HS-27A (cell line): ENCODE measurements at places on chromosomes 2 and 18.

DNA sequence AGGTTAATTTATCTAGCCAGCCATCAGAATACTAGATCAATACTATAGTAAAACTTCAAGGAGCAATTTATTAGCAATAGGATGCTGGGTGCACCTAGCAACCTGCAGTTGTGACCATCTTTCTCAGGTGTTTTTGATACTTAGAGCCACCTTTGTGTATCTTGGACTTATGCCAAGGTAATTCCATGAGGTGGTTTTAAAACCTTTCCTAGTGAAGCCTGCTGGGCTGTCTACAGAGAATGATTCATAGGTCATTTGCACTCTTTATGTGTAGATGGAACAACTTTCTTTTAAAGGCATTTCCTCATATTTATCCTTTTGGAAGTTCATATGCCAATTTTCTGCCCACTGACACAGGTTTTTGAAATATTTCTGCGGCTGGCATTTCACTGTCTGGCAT lies 1030.1 kb upstream of the POU3F3 start:
- DNase-seq: no peak

DNA sequence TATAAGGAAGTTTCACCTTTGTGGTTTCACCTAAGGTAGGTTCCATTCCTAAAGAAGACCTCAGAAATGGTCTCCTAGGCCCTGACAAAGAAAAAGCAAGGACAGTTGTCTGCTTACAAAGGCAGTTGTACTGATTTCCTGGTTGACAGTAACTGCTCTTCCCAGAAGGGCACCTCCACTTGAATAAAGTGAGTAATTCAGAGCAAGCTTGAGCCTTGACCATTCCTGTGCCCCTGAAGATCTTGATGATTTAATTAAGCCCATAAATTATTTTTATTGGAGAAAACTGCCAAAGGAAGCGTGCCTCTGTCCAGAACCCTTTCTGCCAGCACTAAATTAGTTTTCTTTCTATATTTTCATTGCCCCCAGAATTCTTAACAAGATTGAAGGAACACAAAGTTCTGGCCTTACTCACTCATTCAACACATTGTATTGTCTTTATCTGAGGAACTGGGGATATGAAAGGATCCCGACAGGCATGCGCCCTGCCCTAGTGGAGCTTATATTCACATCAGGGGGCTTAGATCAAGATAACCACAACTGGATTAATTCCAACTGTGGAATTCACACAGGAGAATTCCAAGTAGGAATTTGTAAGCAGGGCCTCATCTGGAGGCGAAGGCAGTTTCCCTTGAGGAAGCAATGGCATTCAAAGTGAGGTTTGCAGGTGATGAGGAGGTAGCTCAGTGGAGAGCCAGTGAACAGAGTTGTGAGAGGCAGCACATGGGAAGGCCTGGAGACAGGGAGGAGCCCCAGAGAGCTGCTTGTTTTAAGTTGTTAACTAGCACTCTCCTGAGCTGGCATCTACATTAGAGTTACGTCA lies 21.2 kb downstream of the PTRHD1 start:
- no peak for DNase-seq

GRCh38 chr2:101307503-101307902 lies 998 bp downstream of the RNF149 start:
- no peak for DNase-seq

DNA sequence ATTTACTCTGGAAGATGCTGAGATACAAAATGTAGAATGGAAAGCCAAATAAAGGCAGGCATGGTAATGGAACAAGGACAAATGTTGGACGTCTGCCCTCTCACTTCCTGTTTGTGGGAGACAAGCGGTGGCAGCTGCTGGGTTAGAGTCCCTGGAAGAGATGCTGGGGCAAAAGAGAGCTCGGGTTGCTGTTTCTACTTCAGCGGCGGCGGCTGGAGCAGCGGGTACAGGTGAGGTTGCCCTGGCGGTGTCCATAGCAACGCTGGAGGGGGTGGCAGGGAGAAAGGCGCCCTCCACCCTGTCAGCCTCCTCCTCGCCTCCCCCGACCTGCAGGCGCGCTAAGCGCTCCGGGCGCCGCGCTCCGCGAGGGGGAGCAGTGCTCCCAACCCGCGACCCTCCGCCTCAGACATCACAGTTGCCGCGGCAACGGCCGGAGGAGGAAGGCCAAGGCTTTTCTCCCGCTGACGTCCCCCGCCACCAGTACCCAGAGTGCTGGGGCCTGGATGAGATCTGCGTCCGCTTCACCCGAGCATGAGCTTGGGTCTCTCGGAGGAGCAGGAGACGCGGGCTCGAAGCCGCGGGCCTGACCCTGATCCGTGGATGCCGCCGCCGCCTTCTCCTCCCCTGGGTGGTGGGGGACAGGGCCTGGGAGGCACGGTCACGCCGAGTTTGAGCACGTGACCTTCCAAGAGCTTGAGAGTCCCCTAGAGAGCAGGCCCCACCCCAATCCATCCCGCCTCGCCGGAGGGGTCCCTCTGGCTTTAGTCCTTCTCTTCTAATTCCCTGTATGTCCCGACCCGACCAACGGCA lies 65.6 kb downstream of the NOL4 start:
- no peak for DNase-seq

DNA sequence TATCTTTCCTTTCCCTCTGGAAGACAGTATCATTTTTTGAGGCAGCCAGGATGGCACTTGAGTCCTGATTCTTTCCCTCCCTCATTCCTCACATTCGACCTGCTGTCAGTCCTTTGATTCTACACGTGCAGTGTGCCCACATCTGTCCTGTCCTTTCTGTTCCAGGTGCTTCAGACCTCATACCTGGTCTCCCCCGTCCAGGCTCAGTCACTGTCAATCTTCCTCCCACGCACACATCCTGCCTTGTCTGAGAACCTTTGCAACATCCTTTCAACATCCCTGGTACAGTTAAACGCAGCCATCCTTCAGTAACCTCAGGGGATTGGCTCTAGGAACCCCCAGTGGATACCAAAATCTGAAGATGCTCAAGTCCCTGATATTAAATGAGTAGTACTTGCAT lies 10.1 kb downstream of the BCL2 start:
- DNase-seq: no peak

DNA sequence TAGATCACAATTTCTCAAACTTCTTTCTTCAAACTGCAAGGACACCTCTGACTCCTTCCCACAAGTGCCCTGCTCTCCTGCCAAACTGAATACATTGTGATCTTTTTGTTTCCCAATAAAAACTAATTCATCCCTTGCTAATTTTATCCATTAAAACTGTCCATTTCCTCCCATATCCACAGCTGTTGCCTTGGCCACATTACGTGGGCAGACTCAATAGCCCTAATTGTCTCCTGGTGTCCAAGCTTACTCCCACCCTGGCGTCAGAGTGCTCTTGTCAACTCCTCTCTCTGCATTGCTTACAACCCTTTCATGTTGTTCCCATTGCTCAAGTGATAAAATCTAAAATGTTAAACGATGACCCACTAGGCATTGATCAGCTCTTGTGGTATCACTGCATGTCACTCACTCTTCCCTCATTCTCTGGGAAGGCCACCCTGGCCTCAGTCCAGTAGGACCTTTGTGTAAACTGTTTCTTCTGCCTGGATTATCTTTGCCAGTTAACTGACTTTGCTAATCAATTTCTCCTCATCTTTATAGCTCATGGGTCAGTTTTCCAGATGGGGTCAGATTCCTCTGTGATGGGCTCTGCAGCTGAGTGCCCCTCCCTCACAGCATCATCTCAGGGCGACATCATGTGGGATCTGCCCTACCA lies 525.0 kb downstream of the SLC4A3 start:
- no peak for DNase-seq

DNA sequence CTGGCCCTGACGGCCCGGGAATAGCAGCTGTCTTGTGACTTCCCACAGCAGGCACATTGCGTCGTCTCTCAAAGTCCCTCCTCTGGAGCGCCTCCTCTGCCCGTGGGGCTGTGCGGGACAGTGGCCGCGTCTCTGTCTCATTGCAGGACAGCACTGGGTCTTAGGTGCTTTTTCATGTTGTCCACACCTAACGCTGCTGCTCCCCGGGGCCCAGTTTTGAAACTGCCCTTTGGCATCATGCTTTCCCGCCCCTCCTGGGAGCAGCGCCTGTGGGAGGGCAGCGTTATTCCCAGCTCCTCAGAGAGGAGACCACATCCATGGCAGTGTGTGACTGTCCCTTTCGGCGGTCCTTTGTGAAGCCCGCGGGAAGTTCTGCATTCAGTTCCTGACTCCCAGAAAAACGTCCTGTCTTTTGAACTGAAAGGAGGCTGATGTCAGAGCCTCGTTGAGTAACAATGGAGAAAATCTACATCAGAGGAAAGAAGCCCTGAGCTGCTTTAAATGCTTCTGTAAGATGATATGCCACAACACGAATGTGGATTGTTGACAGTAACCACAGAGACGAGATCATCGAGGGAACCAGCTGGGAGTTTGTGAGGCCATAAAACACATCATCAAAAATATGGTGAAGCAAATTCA lies 226.0 kb downstream of the FAM210A start:
- no peak for DNase-seq

DNA sequence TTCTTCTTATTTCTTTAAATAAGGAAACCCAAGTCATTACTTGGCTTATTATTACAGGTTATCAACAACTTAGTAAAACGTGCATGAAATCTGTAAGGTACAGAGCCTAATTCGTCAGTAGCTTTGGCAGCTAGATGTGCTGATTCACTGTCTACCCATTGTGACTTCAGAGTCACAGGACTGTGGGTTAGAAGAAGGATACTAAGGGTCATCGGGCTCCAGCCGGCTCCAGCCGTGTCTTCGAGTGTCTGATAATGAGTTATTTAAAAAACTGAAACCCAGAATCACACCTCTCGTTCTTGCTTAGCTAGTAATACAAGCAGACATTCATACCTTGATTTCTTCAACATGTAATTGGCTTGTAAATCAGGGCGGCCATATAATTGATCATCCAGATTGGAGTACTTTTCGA lies 170.5 kb downstream of the FMNL2 start:
- DNase-seq: no peak

- DNase-seq: no peak
Measured at GRCh38 chr2:127187831-127188230, 32.3 kb downstream of the CYP27C1 start.

GRCh38 chr2:172177581-172177980 lies 74.9 kb upstream of the DLX2 start:
- no peak for DNase-seq

GRCh38 chr2:20822535-20823490 lies at the start of gene LDAH:
LDAH (minus strand) TSS chr2:20823101; CDS start chr2:20801463, 21,638 bp downstream.
- peak; percentile 73 for DNase-seq

DNA sequence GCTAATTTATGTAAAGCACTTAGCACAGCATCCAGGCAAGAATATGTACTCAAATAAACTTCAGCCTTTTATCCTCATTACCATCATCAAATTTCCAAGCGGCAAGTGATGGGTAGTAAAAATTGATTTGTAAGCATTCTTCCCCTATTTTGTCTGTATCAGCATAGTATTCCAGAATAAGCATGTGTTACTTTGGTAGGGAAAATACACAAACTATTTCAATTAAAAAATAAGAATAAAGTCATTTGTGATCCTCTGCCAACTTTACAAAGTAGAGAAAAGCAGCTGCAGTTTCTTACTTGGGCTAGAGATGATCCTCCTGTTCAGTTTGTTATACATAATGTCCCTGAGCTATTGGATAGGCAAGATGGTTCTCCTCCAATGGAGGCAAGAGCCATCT lies 493.2 kb downstream of the ZEB2 start:
- DNase-seq: no peak

DNA sequence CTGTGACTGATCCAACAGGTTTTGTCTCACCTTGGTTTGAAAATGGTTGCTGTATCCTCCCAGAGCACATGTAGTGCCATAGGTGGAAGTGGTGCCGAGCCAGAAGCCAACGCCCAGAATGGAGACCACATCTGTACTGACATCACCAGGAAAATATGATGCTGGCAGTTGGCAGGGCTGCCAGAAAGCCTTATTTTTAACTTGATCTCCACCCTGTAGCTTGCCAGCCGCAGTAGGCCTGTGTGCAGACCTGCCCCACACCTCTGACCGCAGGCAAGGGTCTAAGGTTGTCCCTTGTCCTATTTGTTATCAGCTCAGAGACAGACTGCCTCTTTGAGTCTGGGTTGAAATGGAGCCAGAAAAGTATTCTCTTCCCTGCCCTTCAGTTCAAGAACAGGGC lies 123.5 kb upstream of the EML6 start:
- DNase-seq: peak; percentile 61

DNA sequence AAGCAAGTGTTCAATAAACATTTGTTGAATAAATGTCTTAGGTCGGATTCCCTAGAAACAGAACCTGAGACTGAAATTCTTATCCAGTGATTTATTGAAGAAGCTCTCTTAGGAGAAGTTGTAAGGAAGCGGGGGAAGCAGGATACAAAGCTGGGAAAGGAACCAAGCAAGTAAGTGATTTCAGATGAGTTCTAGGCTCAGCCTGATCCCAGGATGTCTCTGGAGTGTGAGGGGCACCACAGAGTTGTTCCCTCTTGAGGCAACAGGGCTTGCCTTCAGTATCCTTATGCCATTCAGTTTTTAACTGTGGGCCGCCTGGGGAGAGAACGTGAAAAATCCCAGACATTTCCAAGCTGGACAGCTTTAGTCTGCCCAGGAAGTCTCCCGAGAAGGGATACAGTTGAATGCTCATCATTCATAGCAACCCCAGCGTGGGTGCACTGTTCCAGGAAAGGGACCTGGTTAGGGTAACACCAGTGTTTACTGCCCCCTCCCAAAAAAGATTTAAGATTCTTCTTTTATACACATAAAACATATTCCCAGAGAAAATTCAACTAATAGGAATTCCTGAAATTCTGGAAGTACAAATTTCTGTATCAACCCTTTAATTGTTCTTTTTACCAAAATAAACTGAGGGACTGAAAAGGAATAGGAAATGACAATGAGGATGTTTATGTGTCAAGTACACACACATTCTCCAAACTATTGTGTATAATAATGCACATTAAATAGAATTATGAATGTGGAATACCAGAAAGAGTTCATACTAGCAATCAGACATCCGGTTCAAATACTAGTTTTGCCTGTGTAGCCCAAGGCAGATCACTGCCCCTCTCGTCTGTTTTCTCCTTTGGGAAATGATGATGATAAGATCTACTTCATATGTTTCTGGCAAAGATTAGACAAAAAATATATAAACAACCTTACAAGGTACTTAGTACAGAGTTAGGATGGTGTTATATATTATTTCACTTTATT lies 592.1 kb upstream of the CDH2 start:
- DNase-seq: no peak

- no peak for DNase-seq
Measured at GRCh38 chr2:238667008-238667407, 180.9 kb upstream of the TWIST2 start.

GRCh38 chr18:3726238-3726951 lies 276.4 kb downstream of the TGIF1 start:
- DNase-seq: no peak

DNA sequence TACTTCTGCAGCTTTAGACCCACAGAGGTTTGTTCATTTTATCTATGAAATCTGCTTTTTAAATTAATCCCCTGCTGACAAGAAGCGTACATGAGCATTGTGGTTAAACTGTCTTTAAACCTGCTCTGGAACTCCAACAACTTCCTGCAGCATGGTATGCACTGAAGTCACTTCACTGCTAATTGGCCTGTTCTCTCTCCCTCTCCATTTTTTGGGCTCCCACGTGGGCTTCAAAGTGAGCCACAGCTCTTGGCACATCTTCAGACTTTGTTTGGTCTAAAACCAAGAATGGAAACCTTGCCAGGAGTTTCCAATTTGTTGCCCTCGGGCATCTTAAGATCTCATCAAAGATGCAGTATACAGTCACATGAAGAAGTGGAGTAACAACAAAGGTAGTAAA lies 311.4 kb downstream of the LRRTM1 start:
- DNase-seq: no peak

- no peak for DNase-seq
Measured at GRCh38 chr18:66226782-66227181, 377.1 kb downstream of the CDH19 start.

- no peak for DNase-seq
Measured at GRCh38 chr2:133720429-133720828, 152.2 kb upstream of the NCKAP5 start.

- no peak for DNase-seq
Measured at GRCh38 chr2:50777954-50778353, 254.0 kb downstream of the NRXN1 start.
